ENCODE measurements at places on chromosomes 2 and 18.
A peak's percentile ranks its signal among the peaks of the same experiment; 100 is the strongest.

- no peak for DNase-seq
Observed at GRCh38 chr18:23479829-23480505, 23.3 kb upstream of the RMC1 start.

DNA sequence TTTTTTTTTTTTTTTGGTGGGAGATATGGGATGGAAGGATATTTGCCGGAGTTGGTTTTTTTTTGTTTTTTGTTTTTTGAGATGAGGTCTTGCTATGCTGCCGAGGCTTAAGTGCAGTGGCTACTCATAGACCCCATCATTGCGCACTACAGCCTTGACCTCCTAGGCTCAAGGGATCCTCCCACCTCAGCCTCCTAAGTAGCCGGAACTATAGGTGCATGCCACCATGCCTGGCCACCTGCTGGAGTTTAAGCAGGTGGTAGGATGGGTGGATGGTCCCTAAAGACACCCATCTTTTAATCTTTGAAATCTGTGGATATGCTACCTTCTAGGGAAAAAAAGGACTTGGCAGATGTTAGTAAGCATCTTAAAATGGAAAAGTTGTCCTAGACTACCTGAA lies 169.8 kb downstream of the TGIF1 start:
- no peak for DNase-seq

DNA sequence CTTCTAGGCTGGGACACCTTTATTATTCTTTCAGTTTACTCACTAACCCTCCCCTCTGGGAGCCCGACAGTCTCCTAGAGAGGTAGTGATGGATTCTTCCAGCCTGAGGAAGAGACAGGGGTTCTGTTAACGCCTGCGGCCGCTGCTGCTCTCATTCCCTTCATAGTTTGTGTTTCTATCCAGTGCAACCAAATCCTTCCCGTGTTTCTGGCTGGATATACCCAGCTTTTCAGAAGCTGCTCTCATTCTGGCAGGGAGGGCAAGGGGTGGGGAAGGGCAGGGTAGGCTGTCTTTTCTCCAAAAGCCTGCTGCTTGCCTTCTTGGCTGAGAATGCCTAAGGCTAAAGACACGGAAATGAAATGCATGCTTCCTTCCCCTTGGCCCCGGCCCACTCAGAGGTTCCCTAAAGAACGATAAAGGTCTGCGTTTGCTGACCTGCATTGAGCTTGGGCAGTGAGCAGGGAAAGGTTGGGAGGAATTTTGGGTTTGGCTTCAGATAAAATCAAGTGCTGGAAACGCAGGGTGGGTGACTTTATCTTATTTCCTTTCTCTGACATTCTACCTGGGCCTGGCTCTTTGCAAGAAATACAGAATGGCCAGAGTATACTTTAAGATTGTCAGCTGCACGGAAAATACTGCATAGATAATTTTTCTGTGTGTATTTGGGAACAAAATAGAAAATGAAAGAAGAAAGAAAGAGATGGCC lies 390.9 kb downstream of the NBAS start:
- peak; percentile 78 for DNase-seq

- DNase-seq = no peak
Observed at GRCh38 chr2:97788986-97789644, 75.7 kb downstream of the ZAP70 start.

DNA sequence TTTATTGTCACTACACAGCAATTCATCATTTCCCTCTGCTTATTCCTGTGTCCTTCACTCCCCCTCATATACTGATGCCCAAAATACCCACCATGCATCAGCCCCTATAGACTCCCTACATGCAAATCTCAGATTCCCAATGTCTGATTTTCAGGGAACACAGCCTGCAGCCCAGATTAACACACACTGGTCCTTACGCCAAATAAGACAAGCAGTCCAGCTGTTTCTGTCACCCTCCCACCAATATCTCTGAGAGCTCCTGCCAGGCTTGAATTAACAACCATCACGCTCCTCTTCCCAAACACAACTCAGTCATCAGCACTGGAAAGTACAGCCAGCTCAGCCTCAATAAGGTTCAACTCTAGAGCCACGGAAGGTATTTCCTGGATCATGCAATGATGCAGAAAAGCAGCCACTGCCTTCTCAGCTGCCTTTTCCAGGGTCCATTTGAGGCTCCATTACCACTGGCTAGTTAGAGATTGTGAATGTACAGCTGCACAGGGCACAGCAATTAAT lies 39.0 kb upstream of the SLC35F5 start:
- DNase-seq = no peak

GRCh38 chr2:10547663-10548376 lies 99.7 kb upstream of the ODC1 start:
- DNase-seq = no peak

DNA sequence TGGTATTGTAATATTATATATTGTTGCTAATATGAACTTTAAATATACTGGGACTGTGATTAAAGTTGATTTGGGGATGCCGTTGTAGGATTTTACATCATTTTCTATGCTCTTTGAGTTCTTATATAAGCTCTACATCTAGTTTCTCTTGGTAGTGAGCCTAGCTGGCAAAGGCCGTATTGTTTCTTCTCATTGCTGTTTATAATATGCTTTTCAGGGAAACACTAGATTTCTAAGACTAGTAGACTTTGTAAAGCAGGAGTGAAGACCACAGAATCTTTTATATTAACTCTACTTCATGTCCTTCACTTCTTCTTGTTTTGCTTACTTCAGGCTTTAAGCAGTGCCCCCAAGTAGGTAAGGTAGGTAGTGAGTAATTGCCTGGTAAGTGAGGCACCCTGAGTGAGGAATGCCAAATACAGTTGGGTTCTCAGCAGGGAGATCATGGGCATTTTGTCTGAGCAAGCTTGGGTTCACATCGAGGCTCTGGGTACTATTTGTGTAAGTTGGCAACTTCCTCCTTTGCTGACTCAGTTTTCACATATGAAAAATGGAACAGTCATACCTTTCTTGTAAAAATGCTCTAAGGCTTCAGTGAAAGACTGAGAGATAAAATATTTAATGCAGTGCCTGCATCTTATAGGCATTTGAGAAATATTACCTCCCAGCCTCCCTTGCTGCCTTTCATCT lies 96.4 kb downstream of the RNF144A start:
- no peak for DNase-seq

DNA sequence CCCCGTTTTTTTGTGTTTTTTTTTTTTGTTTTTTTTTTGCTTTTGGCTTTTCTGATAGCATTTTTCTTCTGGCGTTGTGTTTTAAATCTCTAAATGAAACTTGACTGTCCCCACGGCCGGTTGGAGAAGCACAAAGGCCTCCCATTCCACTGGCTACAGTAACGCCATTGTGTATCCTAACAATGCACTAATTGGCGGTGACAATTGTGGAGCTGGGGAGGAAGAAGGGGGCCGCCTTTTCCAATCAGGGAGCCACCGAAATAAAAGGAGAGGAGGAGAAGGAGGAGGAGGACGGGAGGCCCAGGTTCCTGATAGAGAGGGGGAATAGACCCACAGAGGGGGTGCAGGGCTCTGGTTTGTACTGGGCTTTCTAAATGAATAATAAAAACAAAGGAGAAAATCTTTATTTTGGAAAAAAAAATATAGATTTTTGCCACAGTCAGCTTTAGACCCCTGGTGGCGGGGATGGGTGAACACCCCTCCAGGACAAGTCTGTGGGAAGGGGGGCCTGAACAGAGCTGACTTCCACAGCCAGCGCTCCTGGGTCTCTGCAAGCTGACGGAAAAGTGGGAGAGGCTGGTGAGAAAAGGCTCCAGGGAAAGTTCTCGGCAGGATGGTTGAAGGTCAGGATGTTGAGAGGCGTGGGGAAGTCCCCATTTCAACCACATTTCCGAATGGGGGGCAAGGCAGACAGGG lies 43.7 kb upstream of the FZD5 start:
- DNase-seq = no peak

DNA sequence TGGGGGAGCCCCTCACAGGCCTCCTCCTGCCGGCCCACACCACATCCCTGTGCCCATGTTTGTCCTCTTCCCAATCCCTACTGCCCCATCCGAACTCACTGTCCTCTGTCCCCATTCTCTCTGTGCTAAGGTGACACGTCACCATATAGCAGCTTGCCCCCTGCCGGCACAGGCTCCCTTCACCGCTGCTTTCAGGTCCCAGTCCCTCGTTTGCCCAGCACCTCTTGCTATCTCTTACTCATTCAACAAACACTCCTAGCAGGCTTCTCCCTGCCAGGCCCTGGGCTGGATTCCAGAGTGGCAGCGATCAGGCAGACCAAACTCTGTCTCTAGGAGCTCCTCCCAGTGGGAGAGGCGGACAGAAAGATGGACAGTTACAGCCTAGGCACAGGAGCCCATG lies 74.3 kb downstream of the TFCP2L1 start:
- no peak for DNase-seq

DNA sequence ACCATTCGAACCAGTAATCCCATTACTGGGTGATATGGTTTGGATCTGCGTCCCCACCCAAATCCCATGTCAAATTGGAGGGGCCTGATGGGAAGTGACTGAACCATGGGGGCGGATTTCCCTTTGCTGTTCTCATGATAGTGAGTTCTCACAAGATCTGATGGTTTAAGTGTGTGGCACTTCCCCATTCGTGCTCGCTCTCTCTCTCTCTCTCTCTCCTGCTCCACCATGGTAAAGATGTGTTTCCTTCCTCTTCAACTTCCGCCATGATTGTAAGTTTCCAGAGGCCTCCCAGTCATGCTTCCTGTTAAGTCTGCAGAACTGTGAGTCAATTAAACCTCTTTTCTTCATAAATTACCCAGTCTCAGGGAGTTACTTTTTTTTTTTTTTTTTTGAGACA lies 62.6 kb downstream of the NBAS start:
- DNase-seq = no peak

GRCh38 chr2:56348392-56349210 lies 164.8 kb downstream of the CCDC85A start:
- DNase-seq = no peak

DNA sequence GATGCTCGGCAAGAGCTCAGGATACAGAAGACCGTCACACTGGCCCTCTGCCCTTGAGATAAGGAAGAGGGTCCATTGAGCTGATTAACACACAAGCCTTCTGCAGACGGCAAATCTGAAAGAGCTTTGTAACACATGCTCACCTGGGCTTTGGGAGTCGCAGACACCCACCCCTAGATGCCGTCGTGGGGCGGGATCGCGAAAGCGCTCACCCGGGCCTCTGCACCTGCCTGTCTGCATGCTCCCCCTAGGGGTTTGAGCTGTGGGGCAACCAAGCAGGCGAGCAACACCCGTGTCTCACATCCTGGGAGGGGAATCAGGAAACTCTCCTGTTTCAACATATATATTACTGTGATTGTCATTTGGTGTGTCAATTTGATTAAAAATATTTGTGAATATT lies 99.8 kb upstream of the KCNH7 start:
- no peak for DNase-seq

DNA sequence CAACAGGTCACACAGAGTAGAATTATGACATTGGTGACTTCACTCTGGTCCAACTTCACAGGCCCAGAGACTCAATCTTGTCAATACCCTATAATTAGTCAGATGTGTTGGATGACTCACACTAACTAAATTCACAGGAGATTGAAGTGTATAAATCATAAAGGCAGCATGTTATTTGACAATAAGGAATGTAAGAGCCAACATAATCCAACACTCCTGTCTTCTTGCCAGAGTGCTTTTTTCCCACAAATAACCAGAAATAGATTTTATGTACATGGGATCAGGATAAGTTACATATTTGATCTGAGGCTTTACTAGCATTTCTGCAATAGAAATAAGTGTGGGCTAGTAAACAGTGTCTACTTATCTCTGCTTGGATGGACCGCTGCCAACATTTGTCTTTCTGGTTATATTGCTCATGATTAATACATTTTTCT lies 42.2 kb upstream of the ZSWIM2 start:
- DNase-seq = peak; percentile 42

GRCh38 chr2:239131521-239131920 lies 269.3 kb downstream of the HDAC4 start:
- DNase-seq = no peak

DNA sequence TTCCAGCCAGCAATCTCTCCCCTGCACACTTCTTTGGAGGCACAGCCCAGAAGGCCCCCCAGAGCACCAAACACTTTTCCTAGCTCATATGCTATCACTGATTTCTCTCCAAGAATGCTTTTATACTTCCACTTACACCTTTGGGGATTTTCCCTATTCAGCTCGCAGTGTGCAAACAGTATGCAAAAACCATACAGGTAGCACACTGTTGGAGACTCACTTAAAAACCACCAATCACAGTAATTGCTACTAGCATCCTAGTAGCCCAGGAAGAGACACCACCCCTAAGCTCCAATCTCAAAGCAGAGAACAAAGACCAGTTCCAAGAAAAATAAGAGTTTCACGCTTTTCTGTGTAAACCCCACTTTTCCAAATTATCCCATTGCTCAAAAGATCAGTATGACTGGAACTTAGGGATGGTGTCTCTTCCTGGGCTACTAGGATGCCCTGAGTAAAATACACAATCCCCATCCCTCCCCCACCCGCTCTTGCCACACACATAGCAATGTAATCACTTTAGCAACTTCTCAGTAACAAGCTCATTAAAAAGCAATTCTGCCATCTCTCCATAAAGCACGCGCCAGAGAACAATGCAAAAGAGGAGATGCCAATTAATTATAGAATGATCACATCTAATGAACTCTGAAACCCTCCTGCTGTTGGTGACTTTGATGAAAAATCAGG lies 43.0 kb downstream of the KLF7 start:
- peak; percentile 55 for DNase-seq

DNA sequence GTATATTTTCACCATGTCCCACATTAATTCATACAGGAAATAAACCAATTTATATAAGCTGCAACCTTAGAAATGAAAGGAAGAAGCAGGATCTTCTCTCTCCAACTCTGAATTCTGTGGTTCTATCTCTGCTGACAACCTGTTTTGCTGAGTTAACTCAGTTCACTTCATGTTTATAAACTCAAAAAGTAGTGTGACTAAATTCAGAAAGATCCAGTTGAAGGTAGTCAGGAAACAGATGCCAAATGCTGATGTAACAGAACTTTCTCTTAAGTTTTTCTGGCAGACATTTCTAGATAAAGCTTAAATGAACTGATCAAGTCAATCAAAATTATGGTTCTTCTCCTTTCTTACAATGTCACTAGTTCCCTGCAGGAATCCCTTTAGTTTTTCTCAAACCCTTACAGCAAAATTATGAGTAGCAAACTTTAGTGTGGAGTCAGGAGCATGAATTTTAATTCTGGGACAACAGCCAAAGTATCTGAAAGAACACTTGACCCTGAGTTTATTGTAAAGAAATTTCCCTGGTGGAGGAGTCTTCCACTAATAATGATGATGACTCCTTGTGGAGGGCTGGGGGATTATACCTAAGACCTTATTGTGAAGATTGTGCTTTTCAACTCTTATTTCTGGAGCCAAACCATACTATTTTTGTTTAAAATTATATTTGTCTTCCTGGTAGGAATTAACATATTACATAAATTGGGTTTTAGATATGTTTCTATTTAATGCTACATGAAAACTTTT lies 216.9 kb downstream of the MYO3B start:
- DNase-seq = peak; percentile 1

GRCh38 chr2:161208527-161209139 lies 48.4 kb downstream of the TANK start:
- DNase-seq = peak; percentile 77

GRCh38 chr2:192159208-192159607 lies 35.5 kb downstream of the TMEFF2 start:
- peak; percentile 14 for DNase-seq

Data from fibroblast of skin of back (primary cell).